ENCODE measurements at places on chromosomes 1 and 21.

GRCh38 chr1:155003766-155004351 lies 1.3 kb downstream of the ZBTB7B start:
- DNase-seq = no peak

- DNase-seq = no peak
Observed at GRCh38 chr1:94623560-94624148, 82.1 kb upstream of the F3 start.

DNA sequence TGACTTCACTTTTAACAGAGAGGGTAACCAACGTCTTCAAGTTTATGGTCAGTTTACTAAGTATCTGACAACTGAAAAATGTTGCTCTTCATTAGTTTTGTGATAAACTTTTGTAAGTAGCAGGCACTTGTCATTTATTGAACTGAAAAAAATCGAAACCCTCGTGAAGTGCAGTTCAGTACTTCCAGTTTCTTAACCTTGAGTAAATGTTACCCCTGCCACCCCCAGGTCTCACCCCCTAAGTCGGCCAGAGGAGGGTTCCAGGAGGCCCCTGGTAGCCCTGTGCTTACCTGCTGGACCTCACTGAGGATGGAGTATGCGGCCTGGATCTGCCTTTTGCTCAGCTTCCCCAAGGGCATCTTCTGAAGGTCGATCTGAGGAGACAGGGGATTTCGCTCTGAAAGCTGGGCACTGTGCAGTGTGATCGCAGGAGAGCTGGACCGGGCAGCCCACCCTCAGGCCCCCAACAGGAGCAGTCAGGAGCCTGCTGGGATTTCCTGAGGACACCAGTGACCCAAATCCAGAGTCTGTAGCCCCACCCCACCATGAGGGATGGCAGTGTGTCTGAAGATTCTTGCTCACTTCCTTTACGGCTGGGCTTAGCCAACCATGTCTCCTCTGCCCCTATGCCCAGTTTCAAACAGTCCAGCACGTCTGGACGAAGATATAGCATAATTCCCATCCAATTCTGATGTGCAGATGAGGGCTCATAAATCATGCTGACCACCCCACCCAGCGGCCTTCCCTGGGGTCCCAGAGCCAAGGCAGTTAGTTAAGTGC lies 37.6 kb downstream of the PARP1 start:
- no peak for DNase-seq

DNA sequence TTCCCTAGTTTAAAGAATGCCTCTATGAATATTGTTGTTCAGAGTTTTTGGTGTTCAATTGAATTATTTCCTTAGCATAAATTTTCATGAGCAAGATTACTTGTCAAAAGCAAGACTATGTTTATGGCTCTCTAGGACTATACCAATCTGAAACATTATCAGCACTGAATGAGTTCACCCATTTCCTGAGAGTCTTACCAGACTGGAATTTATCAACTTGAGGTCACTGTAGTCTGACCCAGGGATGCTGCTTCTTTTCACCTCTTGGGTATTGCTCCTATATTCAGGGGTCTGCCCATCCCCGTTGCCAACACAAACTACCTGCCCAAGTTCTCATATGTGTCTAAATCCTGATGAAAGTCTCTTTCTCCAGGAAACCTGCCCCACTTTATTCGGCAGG lies 42.6 kb downstream of the OPTC start:
- no peak for DNase-seq

DNA sequence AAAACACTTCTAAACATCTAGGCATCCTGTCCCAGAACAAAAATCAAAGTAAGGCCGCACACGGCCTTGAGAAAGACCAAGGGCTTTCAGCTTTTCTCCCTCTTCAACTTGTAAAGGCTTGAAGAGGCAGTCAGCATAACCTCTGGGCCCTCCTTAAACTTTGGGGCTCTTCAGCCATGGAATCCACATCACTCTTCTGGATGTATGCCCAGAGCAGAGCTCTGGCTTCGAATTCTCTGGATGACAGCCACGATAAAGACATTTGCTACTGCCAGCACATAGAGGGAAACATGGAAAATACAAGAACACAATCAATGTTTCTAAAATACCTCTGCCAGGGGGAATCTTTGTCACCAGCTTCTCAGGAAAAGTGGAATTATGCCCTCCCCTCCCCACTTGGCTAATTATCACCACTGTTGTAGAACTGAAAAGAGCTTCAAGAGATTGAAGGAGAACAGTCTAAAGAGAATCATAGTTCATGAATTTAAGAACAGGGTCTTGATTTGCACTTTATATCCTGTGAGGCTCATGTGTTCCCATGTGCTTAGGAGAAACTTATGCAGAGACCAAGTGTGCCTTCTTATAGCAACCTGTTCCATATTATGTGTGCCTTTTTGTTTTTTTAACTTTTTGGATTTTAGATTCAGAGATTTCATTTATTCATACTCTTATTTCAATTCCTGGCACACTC lies 39.0 kb upstream of the DPT start:
- no peak for DNase-seq

DNA sequence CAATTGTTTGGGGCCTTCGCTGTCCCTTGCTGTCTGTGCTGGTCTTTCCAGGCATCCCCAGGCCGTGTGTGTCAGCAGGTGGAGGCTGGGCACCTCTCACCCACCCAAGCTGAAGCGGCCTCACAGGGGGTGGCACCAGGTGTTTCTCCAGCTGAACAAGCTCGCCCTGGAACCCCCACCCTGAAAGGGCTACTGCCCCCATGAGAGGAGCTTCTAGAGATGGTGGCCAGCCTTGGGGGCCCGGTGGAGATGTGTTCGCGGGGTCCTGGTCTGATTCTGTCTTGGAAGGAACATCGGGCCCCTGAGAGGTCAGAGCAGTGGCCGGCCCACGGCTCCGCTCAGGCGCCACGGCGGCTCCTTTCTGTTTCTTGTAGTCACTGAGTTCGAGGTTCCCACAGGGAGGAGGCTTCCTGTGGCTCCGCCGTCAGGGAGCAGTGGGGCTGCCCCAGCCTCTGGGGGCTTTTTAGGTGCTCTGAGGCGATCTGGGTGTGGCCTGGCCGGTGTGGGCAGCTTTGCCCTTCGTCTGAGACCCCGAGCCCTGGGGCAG lies 46.9 kb downstream of the SKI start:
- DNase-seq = no peak

DNA sequence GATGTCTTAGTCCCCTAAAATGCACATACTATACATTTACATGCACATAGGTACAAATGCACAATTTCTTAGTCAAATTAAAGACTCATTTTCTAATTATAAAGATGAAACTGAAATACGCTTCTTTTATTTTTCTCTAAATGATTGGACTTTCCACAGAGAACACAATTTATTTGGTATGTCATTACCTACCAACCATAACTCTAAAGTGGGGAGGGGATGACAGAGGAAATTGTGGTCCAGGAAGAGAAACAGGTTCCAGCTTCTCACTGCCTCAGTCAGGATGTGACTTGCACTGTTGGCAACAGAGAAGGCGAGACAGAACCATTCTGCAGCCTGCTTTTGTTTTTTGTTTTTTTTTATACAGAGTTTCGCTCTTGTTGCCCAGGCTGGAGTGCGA lies 1189.2 kb downstream of the PLA2G4A start:
- DNase-seq = no peak

DNA sequence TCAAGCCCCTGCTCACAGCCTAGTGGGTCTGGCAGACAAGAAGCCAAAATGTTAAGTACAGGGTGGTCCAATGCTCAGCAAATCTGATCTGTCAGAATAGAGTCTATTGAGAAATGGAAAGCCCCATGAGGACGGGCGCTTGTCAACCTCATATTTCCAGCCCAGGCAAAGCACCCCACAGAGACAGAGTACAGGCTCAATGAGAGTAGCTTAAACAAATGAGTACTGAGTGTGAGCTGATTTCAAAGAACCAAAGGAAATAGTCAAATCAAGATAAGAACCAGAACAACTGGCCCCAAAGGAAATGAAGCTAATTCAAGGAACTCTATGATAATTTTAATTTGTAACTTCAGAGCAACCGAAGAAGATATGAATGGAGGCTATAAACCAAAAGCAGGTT lies 44.6 kb upstream of the SLC30A1 start:
- no peak for DNase-seq

DNA sequence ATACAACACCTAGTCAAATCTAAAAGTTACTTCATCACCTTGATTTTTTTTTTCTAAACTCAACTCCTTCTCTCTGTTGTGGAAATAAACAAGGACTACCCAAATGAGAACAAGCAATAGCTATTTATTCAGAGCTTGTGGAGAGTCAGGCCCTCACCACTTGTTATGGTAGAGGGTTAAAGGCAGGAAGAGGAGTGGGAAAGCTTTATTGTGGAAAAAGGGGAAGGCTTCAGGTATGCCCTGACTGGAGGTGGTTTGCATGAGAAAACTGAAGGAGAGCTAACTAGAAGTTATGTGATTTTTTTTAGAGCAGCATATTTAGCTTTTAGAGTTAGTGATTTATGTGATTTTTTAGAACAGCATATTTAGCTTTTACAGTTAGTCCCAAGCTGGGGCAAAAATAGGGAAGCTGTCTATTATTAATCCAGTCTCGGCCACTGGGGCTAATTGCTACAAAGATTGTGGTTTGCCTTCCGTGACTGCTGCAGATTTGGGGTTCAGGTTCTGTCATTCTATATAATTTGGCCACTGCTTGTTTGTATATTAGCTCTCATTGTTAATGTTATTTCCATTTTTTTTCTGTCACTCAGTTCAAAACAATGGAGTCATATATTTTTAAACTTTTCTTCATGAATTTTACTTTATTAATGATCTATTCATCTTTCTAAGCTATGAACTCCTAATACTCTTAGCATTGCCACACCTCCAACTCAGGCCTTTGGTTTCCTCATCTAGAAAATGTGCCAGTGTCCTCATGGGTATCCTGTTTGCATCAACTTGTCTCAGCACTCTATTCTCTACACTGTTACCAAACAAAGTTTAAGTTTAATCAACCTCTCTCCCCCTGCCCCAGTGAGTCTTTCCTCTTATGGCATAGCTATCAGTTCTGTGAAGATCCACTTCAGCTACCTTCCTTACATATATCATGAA lies 713.0 kb downstream of the BRINP3 start:
- no peak for DNase-seq

- no peak for DNase-seq
Observed at GRCh38 chr1:6521536-6521935, 30.1 kb upstream of the PLEKHG5 start.

- no peak for DNase-seq
Observed at GRCh38 chr1:53548031-53548491, 88.9 kb downstream of the DMRTB1 start.

GRCh38 chr1:3237570-3237969 lies 168.6 kb downstream of the PRDM16 start:
- DNase-seq = no peak

- DNase-seq = no peak
Observed at GRCh38 chr1:201582705-201583442, 43.9 kb downstream of the NAV1 start.

DNA sequence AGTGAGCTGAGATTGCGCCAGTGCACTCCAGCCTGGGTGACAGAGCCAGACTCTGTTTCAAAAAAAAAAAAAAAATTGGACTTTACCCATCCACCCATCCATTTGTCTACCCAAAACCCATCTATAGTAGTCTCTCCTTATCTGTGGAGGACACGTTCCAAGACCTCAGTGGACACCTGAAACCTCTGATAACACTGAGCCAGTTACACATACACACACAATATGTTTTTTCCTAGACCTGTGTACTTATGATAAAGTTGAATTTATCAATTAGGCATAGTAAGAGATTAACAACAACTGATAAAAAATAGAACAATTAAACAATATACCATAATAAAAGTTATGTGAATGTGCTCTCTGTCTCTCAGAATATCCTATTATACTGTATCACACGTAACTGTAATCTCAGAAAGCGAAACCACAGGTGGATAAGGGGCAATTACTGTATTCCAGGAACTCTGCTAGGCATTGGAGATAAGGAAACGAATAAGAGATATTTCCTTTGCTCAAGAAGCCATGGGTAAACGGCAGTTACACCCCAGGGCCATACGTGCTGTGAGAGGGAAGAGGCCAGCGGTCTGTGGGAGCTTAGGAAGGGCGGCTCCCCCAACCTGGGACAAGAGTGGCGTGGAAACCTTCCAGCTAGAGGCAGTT lies 84.2 kb upstream of the DISP3 start:
- DNase-seq = no peak

DNA sequence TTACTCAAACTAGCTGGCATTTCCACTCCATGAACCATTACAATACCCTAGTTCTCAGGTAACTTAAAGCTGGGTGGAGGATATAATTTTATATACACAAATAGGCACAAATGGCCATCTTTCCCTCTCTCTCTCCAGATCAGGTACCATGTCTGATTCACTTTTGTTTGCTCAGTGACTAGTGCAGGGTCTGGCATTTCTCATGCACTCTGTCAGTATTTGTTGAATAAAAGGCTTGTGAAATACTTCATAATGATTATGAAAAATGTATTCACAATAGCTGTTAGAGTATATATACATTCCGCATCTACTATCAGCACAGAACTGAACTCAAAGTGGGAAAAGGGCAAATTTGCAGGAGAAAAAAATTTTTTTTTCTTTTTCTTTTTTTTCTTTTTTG lies 510.2 kb upstream of the USP24 start:
- DNase-seq = no peak

DNA sequence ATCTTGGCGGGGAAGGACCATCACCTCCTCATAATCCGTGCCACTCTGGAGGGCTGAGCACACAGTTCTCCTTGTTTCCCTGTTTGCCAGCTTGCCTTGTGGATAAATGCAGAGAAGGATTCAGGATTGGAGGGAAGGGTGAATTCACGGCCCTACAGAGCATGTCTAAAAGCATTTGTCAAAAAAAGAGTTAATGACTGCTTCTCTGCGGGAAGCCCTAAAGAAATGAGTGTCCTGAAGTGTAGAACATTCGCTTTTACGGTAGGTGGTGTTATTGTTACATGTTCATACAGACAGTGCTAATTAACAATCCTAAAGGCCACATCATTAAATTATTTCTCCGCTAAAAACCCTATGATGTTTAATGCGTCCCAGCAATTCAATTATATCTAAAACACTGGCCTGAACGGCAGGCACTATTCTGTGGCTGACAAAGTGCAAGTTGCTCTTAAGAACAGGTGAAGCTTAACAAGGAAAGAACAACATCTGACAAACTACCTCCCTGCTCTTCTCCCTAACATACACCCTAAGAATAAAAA lies 112.3 kb upstream of the NFIA start:
- DNase-seq = no peak

GRCh38 chr1:25532970-25533369 lies 10.4 kb upstream of the LDLRAP1 start:
- no peak for DNase-seq

DNA sequence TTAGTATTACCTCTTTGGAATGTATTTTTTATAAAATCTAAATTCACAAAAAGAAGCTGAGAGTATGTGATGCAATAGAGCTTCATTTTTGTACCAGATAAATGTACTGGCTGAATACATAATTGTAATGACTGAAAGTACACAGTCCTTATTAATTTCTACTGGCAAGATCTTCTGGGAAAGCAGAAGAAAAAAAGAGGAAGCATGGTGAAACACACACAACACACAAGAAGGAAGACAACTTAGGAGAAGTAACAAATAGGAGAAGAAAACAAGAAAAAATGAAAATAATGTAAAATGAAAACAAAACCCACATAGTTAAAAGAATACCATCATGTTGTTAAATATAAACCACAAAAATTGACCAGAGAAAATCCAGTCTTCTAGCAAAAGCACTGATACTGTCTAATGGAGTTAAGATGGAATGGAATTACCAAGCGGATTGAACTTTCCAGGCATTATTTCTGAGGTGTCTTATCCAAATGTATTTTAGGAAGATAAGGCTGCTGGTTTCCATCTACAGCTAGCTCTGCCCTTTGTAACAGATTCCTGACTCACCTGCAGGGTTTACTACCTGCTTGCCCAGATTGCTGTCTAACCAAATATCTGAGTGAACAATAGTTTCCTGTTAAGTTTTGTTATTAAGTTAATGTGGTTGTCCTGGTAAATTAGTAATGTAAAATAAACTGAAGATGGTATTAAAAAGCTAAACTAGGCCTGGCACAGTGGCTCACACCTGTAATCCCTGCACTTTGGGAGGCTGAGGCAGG lies 4.5 kb upstream of the COP1 start:
- DNase-seq = no peak

Measured in HS-5 (cell line).